ENCODE measurements at places on chromosomes 7 and 10.
A peak's percentile ranks its signal among the peaks of the same experiment; 100 is the strongest.

- DNase-seq = no peak
Measured at GRCh38 chr10:97999066-97999922, 31.1 kb downstream of the CRTAC1 start.

GRCh38 chr7:21028599-21028998 lies 241.9 kb upstream of the SP8 start:
- no peak for DNase-seq

- DNase-seq = no peak
Measured at GRCh38 chr7:98230746-98231471, 19.7 kb downstream of the BHLHA15 start.

GRCh38 chr10:97961945-97962344 lies 68.5 kb downstream of the CRTAC1 start:
- DNase-seq = no peak

- DNase-seq = no peak
Measured at GRCh38 chr7:150756166-150756565, 18.9 kb downstream of the GIMAP5 start.

DNA sequence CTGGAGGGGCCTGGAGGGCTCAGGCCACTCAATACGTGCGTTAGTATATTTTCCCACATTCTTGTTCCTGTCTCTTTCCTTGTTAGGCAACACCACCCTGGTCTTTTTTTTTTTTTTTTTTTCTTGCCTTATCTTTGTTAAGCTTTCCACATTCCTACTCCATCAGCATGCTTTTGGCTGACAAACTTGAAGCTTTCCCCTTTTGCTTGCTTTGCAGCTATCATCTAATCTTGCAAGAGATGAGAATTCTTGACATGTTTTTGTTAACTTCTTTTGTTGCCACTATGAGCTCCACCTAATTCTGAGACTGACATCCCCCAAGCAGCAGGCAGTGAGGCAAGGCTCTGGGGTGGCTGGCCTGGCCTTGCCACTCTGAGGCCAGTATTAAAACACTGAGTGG lies 52.5 kb upstream of the NRP1 start:
- DNase-seq = no peak

DNA sequence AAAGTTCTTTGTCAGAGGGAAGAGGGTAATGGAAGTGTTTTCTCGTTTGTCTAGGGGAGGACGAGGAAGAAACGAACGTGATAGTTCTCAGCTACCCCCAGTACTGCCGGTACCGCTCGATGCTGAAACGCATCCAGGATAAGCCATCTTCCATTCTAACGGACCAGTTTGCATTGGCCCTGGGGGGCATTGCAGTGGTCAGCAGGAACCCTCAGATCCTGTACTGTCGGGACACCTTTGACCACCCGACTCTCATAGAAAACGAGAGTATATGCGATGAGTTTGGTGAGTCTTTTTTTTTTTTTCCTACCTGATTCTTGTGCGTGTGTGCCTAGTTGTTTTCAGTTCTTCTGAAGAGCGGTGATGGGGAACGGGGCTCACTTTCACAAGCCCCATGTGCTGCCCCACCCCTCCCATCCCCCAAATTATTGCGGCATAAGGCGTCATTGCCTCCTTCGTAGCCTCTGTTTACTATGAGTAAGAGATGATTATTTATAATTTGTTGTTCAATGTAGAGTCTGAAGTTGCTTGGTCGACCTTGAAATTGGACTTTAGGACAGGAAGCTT lies 98.6 kb downstream of the ARID5B start:
- DNase-seq = no peak

DNA sequence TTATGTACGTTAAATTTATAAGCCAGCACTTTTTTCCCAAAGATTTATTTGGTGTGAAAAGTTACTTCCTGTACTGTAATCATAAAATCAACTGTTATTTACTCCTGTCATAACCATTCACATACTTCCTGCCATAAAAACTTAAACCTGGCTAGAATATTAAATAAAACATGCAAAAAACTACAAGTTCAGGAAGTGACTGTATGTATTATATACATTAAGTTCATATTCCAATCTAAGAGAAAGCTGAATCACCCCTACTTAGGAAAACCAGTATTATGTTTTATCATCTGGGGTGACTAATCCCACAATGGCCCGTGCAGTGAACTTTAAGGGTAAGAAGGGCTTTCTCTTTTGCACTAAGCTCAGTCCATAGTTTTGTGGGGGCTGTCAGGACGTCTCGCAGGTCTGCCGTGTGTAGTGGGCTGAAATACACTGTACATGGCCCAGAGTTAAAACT lies 183.7 kb upstream of the KLF14 start:
- DNase-seq = peak; percentile 46

DNA sequence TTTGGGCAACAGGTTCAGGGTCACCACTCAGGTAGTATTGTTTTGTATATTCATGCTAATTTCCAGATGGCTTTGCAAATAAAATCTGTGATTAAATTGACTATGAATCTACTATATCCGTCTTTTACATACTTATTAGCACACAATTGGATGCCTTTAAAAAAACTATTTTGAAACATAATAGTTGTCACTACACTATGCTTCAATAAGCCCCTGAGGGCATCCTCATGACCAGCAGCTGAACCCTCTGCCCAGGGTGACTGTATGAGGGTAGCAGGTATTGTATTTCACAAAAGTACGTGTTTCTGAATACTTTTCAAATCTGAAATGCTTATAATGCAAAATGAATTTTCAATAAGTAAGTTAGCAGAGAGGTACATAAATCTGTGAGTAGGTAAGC lies 97.3 kb downstream of the DNAH11 start:
- DNase-seq = no peak

DNA sequence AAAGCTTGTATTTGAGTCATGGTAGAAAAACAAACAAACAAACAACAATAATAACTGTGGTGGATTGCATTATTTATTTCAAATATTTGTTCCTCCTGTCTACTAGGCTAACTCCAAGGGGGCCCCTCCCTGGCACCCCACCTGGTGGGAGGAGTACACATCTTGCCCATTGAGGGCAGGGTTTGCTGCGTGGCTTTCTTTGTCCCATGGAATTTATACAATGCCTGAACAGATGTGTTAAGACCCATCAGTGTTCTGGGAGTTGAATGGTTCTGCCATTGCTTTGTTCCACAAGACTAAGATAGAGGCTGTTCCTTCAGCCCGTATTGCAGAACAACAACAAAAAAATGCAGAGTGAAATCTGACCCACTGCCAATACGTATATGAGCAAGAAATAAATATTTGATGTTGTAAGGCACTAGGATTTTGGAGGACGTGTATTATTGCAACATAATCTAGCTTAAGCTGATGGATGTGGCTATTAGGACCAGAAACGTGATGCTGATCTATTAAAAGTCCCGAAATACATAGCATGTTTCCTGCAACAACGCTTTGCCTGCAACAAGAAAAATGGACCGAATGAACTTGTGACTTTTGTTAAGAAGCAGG lies 119.1 kb upstream of the JCAD start:
- DNase-seq = no peak

DNA sequence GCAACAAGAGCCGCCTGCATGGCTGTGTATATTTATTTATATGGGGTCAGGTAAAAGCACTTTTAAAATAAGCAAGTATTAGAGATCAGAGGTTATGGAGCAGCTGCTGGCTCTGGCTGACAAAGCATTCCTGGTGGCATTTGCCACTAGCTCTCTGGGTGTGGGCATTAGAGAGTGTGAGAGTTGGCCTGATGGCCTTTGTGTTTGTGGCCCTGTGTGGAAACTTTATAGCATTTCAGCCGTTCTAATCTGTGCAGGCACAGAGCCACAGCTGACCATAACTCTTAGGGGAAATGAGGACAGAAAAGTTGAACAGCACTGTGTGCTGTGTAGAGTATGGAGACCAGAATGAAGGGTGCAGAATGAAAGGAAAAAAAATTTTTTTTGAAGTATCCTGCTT lies 118.9 kb downstream of the AUTS2 start:
- no peak for DNase-seq

- DNase-seq = no peak
Measured at GRCh38 chr7:147796581-147796980, 794.0 kb upstream of the C7orf33 start.

DNA sequence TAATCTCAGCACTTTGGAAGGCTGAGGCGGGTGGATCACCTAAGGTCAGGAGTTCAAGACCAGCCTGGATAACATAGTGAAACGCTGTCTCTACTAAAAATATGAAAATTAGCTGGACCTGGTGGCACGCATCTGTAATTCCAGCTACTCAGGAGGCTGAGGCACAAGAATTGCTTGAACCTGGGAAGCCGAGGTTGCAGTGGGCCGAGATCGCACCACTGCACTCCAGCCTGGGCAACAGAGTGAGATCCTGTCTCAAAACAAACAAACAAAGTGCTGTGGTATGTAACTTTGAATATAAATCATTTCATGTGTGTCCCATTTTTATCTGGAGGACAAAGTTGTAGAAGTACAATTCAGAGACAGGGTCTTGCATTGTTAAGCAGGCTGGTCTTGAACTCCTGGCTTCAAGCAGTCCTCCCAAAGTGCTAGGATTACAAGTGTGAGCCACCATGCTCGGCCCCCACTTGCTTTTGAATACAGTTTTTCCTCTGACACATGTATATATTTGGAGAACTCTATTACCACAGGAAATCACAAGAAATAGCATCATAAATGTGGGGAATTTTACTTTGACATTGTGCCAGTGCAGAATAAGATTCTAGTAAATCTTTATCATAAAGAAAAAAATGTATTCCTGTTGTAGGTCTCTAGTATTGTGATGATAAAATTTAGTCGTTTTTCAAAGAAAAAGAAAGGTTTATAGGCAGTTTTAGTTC lies 32.6 kb downstream of the PTPN12 start:
- DNase-seq = no peak

DNA sequence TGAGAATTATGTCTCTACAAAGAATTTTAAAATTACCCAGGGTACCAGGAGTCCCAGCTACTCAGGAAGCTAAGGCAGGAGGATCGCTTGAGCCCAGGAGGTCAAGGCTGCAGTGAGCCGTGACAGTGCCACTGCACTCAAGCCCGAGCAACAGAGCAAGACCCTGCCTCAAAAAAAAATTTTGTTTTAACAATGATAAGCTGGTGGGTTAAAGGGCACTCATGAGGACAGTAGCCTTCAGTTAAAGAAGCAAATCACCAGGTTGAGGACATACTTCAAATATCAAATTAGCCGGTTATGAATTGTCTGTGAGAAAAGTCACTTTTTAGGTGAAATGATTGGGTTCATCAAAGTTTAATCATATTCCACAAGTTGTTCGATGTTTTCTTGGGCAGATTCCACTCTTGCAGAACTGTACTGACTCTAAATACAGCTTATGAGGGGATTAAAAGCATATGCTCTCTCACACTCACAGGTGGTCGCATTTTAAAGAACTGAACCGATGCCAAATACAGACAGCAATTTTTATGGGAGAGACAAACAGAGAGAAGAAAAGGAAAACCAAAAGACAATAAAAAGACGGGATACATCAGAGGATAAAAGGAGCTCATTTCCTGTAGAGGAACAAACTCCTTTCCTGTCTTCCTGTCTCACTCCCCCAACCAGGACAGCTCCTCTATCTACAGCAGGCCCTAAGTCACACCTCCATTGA lies 582.8 kb upstream of the NRP1 start:
- DNase-seq = no peak

GRCh38 chr10:113469796-113470195 lies 83.1 kb upstream of the HABP2 start:
- DNase-seq = no peak

- no peak for DNase-seq
Measured at GRCh38 chr10:4662576-4663161, 163.3 kb upstream of the AKR1E2 start.

DNA sequence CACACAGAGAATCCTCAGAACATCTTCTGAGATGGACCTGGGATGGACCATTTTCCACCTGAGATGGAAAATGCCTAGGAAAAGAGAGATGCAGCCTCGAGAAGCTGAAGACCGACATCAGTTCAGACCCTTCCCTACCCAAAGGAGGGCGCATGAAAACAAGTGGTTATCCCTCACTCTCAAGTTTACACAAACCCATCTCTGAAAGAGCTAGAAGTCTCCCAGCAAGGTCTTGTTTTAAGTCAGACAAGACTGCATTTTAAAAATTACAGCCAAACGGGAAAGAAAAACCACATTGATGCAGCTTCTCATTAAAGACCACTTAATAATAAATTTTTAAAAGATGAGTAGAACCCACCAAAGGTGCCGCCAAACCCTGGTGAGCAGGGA lies 1.3 kb downstream of the RAPGEF5 start:
- DNase-seq = no peak

DNA sequence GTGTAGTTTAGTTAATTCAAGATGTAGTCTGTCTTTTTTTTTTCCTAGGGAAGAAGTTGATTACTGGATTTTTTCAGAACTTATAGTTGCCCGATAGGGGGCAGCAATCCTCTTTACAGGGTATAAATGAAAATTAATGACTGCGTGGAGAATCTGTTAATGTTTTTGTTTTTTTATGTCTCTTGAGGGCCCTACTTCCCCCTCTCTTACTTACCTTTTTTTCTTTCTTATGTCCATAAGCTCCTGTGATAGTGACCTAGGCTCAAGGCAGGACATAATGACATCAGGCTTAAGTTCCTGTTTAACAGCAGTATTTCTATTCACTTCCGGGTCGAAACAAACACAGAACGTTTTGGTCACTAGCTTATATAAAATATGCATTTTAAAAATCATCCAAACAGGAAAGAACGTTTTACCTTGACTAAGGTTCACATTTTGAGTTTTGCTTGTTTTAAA lies 18.8 kb downstream of the CDC123 start:
- peak; percentile 52 for DNase-seq

GRCh38 chr10:78630944-78631838 lies 437.6 kb upstream of the ZMIZ1 start:
- peak; percentile 36 for DNase-seq

DNA sequence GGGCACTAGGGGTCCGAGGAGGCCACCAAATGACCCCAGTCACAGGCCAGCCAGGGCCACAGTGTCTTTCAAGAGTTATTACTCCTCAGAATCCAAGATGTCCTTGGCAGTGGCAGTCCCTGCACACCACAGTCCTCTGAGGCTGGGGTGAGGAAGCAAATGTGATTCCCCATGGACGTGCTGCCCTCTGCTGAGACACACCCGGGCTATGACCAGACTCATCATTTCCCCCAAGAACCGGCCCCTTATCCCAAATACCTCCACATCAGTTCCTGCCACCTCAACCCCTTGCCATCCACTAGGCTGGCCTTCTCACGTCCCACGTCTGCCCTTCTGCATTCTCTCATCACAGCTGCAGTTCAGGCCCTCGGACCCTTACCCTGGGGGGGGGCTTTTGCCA lies 5.0 kb downstream of the PRKAG2 start:
- no peak for DNase-seq

GRCh38 chr7:155469311-155470185 lies 11.6 kb downstream of the EN2 start:
- no peak for DNase-seq

DNA sequence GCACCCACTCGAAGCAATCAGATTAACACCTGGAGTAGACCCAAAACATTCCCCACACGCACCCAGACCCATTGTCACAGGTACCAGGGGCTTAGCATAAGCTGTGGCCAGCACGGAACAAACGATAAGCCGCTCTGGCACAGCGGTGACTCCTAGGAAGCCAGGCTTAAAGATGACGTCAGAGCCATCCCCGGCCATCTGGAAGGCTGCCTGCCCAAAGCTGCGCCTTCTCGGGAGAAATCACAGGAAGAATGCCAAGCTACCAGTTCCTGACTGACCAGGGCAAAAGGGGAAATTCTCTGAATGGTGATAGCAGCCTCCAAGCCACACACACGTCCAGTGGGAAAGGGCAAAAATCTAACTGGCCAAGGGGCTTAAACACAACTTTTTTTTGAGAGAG lies 13.0 kb upstream of the WIPI2 start:
- no peak for DNase-seq

- peak; percentile 24 for DNase-seq
Measured at GRCh38 chr10:3902054-3902808, 117.2 kb upstream of the KLF6 start.

GRCh38 chr10:88861036-88861435 lies 9.4 kb upstream of the ANKRD22 start:
- no peak for DNase-seq

Data from activated T-cell treated with anti-CD3 and anti-CD28 coated beads, Interleukin-2, amount 50 U/mL, for 72 hours (primary cell).